ENCODE measurements at places on chromosomes 7 and 10.

- no peak for DNase-seq
Observed at GRCh38 chr10:121772884-121773283, 154.9 kb downstream of the ATE1 start.

GRCh38 chr10:12409613-12410012 lies 60.3 kb downstream of the CAMK1D start:
- no peak for DNase-seq

DNA sequence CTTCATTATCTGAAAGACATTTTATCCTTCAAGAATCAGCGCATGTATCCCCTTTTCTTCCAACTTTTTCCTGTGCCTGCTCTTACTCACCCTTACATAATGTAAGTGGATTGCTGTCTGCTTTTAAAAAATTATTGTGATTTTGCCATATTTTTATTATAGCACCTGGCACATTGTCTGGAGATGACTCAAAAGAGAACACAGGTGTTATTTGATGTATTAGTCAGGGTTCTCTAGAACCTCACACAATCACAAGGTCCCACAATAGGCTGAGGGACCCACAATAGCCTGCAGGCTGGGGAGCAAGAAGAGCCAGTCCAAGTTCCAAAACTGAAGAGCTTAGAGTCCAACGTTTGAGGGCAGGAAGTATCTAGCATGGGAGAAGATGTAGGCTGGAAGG lies 390.0 kb downstream of the EXOC4 start:
- DNase-seq, result no peak

DNA sequence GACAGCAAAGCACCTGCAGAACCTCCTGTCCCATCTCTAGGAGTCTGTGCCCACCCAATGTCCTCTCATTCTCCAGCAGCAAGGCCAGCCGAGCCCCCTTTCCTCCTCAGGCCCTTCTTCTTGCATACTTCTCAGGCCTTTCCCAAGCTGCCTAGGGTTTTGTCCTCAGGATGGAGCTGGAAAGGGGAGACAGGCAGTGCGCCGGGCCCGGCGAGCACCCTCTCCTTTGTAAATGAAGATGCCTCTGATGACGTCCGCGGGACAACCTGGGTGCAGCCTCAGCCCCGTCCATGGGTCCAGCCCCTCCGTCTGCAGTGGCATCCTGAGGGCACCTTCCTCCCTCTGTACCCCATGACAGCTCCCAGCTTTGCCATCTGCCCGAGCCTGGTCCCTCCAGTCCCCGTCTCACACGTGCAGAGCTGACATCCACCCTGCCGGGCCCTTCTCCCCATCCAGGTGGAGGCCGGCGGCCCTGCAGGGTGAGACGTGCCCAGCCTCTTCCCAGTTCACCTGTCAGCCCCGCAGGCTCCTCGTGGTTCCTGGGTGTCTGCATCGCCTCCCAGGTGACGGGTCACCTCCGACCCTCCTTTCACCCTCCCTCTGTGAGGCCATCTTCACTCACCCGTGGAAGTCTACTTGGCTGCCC lies 36.4 kb downstream of the JAKMIP3 start:
- DNase-seq, result no peak
